ENCODE measurements at places on chromosomes 6 and 20.
A peak's percentile ranks its signal among the peaks of the same experiment; 100 is the strongest.

- DNase-seq = no peak
These were observed 56.1 kb downstream of the FILIP1 start for GRCh38 chr6:75437421-75437891.

- no peak for DNase-seq
These were observed 237.5 kb upstream of the TAB2 start for GRCh38 chr6:149079911-149080491.

GRCh38 chr6:163532526-163533078 is 118.1 kb downstream of the QKI start:
- no peak for DNase-seq

DNA sequence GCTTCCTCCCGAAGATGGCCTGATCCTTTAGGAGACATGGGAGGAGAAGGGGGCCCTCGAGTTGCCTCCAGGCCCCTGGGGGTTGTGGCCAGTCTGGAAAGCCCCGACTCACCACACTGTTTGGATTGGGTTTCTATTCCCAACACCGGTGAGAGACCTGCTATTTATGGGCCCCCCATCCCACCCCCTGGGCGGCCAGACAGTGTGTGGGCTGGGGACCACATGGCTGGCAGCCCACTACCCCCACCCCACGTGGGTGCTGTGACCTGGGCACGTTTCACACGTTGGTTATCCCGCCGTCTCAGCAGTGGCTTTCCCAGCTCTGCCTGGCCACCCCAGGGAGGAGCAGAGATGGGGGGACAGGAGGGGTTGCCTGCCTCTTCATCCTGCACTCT is 116.1 kb downstream of the VEGFA start:
- no peak for DNase-seq

GRCh38 chr6:158042245-158042798 is 60.7 kb downstream of the SYNJ2 start:
- no peak for DNase-seq

- no peak for DNase-seq
These were observed 49.1 kb downstream of the MAP7 start for GRCh38 chr6:136501096-136501495.

GRCh38 chr6:126027601-126028000 is 41.3 kb downstream of the TRMT11 start:
- DNase-seq = no peak

DNA sequence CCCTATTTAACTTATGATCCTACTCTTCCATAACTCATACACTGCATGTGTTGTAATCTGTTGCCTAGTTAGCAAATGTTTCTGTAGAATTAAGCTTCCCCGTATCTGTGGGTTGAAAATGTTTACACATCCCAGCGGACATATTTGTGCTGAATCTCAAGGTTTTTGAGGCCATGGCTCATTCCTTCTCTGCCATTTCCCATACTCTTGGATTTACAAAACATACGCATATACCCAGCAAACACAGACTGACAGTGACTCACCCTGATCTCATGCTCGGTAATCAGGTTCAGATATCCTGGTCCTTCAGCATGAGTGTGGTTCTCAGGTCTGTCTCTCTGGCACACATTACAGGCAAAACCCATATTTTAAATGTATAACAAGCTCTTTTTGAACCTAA is 58.7 kb downstream of the AGPAT4 start:
- no peak for DNase-seq

- DNase-seq = no peak
These were observed 237.1 kb upstream of the OPRM1 start for GRCh38 chr6:153801917-153802316.

GRCh38 chr6:121619013-121619412 is 183.6 kb downstream of the GJA1 start:
- DNase-seq = no peak

DNA sequence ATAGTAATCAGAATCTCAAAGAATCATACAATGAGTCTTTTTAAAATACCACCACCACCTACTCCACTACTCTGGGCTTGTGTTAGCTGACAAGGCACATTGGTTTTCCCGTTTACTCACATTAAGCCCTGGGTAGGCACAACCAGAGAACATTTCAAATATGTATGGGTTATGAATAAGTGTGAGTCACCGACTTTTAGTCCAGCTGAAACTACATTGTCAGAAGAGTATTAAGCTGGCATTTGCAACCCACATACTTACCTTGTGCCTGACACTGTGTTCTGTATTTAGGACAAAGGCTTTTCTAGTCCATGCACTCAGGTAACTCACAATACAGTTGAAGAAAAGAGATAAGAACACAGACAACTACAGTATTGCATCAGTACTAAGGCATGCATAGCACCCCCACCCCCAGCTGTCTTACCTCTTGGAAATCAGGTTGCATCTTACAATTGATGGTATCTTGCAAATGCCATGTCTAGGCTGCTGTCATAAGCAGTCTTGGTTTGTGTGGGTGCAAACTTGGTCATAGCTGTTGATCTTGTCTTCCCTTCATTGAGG is 40.3 kb upstream of the AHI1 start:
- DNase-seq = no peak

DNA sequence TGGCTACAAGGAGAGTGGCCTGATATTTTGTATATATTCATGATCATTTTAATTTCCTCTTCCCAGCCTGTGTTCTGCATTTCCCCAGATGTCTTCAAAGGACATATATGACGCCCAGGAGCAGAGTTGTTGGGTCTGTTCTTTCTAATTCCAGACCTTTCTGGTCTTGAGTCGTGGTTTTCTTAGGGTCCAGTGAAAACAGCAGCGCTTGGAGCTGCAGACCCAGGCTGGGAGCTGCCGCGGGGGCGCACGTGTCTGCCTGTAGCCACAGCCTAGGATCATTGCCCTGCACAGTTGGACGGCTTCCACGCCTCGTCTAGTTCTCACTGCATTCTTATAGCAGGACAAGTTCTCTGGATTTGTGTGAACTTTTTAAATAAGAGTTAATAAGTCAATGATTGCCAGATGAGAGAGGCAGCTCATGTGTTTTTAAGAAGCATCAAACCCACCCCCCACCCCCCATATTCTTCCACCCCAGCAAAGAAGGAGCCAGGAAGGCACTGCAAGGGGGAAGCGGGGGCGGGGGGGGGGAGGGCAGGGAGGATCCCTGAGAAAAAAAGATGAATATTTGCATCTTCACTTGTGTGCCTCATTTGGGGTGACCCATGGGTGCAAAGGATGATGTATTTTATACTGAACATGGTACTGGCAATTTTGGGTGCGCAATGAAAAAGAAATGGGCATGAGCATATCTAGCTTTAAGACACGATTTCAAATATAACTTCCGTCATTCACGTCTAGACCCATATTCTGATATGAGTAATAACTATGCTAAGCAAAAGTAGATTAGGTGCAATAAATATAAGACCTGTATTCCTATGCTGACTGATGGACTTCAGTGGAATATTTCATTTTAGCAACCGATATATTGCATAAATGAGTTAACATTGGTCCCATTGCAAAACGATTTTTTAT is 160.0 kb downstream of the TBXT start:
- DNase-seq = no peak

GRCh38 chr6:87705070-87705691 is 3.1 kb upstream of the AKIRIN2 start:
- no peak for DNase-seq

- no peak for DNase-seq
These were observed 127.8 kb downstream of the MTHFD1L start for GRCh38 chr6:150993253-150993652.

DNA sequence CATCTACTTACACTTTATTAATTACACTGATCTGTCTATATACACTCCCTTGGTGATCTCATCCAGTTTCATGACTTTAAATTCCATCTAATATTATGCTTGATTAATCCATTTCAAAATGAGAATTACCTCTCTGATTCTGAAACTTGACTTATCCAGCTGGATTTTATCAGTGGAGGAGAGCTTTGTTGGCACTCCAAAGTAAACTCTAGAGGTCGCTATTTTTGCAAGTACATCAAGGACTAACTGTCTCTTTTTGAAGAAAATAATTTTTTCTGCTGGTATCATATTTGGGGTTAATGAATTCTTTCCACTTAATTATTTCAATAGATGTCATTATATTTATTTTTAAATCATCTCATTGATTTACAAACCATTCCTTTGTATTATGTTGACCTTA is 630.3 kb upstream of the MAN1A1 start:
- DNase-seq = no peak

GRCh38 chr20:53586640-53587039 is 7.0 kb downstream of the ZNF217 start:
- DNase-seq = no peak

- no peak for DNase-seq
These were observed 1.3 kb upstream of the FNDC11 start for GRCh38 chr20:63552481-63553249.

- no peak for DNase-seq
These were observed 336.0 kb downstream of the QKI start for GRCh38 chr6:163750431-163751031.

GRCh38 chr20:17660667-17661066 is 21.4 kb downstream of the RRBP1 start:
- no peak for DNase-seq

DNA sequence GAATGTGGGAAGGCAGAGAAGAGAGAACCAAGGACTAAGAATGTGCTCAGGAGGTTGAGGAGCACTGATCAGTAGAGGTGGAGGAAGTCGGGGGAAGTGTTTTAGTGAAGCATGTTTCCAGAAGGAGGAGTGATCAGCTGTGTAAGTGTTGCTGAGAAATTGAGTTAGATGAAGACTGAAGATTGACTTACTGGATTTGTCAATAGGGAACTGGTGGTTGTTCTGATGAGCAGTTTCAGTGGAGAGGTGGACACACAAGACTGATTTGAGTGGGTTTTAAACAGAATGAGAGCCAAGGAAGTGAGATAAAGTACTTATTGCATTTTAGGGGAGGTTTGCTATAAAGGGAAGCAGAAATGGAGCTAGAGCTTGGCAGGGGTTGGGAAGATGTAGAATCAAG is 182.6 kb downstream of the CDKAL1 start:
- DNase-seq = no peak

DNA sequence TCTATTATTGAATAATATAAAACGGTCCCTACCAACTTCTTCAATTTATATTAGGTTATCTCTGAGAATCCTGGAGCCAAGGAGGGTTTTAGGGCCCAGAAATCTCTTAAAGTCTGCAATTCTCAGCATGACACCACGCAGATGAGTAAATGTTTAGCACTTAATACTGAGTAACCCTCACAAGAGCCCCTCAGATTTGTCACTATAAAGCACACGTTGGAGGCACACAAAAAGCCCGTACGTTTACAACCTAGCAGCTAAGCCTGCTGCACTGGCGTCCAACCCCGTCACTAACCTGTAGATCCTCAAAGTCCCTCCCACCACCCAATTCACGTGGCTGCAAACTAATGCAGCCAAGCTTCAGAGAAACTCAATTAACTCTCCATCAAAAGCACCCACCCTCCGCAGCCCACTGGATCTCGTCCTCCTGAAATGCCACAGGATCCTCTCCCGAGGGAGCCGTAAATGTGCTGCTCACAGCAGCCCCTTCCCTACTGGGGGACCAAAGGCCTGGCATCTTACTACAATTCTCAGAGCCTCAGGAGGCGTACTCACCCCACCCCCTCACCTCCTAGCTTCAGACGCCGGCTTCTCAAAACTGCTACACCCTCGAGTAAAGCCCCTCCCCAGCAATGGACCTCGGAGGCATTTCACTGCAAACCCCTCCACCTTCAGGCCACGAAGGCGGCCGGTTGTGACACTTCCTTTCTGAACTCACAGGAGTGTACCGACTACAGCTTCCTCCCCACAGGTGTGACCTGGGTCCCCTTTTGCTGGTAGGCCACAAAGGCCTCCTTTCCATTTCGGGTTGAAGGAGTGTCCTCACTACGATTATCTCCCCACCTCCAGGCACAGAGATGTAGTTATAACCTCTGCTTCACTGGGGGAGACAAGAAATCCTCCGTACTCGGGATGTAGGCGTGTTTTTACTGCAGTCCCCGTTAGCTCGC is 909 bp downstream of the CPNE1 start:
- peak; percentile 32 for DNase-seq

- DNase-seq = no peak
These were observed 28.3 kb upstream of the FAM83C start for GRCh38 chr20:35320396-35321126.

DNA sequence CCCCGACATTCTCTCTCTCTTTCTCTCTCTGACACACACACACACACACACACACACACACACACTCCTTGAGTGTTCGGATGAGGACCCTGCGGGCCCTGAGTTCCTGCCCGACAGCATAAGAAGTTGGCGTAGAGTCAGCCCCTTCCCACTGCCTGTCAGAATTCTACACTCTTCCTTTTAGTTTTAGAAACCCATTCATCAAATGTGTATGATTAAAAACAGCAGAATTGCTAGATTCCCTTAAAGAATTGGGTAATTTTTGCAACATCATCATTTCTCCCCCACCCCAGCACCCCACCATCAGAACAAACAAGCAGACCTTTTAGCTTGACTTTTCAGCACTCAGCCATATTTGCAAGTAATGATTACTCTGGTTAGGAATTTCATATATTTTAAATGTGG is 322.8 kb downstream of the FARS2 start:
- DNase-seq = no peak

DNA sequence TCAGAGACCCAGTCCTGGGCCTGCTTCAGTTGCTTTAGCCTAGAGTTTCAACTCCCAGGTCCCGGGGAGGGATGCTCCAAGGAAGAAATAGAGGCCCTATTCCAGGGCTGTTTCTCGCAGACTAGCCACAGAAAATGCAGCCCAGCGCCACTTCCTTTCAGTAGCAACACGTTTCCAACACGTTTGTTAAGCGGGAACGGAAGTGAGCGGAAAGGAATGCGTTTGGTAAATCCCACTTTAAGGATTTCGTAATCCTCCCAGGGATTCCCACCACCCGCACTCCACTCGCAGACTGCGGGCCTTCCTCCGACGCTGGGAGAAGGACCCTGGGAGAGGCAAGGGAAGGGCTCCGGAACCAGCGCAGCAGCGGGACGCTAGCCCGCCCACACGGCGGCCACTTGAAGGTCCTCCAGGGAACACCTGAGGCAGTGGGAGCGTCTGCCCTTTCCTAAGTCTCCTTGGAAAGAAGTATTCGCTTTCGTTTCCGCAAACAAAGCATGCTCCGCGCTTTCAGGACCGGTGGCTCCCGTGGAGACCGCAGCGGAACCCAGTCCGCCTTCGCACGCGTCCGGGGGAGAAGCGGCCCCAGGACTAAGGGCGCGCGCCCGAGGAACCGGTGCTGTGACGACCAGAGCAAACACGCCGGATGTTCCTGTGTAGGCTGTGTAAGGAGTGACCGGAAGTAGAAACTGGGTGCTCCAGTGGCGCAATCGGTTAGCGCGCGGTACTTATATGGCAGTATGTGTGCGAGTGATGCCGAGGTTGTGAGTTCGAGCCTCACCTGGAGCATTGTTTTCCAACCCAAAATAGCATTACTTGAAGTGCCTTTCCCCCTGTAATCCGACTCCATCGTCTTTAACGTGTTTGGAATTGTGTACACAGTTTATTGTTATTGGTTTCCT is 227.6 kb upstream of the PRSS16 start:
- DNase-seq = no peak

GRCh38 chr6:37171970-37172812 is 2.2 kb downstream of the PIM1 start:
- peak; percentile 78 for DNase-seq

DNA sequence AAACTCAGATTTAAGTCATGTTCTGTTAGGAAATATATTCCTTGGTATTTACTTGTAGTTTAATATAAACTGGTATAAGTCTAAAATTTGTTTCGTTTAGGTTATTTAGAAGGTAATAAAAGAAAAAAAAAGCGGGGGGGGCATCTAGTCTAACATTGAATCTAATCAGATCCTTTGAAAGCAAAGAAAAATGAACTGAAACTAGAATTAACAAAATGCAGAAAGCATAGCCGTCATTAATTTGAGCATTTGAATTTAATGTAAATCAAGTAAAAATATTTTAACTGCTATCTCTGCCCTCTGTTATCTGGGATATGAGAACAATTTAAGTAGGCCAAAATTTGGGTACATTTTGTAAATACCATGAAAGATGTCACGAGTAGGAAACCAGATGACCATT is 54.1 kb downstream of the SNX9 start:
- DNase-seq = no peak
